ENCODE measurements at places on chromosomes 3 and 15.

GRCh38 chr3:53890726-53891475 lies 758 bp downstream of the SELENOK start:
- DNase-seq, result no peak

DNA sequence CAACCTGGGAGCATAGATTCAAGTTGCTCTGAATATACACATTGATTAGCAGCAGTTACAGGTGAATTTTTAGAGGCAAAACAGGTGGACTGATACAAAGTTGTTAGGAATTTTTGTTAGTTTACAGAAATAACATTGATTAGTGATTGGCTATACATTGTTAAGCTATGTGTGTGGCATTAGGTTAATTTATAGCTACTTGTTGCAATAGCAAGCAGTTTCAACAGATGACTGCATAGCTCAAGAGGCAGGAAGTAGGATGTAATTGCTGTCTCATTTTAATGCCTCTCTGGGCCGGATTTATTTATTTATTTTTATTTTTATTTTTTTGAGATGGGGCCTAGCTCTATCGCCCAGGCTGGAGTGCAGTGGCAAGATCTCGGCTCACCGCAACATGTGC lies 99.7 kb downstream of the TCF12 start:
- no peak for DNase-seq

DNA sequence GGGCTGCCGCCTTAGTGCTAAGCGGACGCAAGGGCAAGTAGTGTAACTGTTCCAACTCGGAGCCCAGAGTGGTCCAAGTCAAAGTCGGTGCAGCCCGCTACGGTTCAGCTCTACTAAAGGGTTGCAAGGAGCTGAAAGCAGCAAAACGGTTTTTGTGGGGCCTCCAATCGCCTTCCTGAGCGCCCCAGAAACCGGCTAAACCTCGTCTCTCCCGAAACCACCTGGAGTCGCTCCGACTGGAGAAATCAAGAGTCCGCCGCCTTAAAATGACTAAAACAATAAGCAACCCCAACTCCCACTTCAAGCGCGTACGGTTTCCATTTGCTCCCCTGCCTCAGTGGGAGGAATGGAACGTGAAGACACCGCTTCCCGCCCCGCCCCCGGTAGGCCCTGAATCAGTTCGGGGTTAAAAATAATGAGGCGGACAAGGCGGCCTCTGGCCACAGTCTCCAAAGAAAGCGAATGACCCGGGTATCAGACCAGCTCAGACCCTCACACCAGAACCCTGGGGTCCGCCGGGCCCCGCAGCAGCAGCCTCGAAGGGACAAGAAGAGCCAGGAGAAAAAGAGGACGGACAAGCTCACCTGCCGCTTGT lies 401 bp downstream of the SEC11A start:
- DNase-seq, result no peak

DNA sequence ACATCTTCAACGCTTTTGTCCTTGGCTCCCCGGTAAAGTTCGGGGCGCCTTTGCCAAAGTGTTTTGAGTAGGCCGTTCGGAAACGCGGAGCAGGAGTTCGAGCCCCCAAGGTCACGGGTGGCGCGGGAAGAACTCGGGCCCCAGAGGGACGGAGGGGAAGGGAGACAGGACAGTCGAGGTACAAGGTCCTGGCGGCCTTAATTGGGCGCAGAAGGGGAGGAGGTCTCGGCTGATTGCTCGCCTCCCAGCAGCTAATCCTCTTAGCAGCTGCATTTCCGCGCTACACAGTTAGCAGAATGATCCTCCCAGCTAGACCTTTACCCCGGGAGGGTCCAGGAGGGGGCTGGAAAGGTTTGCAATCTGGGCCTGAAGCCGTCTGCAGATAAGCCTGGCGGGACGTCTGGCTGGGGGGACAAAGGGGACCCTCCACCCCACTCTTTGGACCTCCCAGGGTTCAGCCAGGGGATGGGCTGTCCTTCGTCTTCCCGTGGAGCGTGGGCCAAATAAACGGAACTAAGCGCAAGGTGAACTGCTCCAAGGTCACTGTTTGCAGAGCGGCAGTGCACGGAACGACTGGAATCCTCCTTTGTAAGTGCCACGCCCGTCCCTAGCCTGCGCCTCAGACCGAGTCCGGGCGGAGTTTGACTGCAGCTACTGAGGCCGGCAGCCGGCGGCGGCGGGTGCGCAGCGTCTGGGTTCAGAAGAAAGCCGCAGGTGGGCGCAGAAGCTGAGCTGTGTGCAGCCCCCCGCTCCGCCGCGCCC lies 7.2 kb downstream of the EOMES start:
- no peak for DNase-seq

DNA sequence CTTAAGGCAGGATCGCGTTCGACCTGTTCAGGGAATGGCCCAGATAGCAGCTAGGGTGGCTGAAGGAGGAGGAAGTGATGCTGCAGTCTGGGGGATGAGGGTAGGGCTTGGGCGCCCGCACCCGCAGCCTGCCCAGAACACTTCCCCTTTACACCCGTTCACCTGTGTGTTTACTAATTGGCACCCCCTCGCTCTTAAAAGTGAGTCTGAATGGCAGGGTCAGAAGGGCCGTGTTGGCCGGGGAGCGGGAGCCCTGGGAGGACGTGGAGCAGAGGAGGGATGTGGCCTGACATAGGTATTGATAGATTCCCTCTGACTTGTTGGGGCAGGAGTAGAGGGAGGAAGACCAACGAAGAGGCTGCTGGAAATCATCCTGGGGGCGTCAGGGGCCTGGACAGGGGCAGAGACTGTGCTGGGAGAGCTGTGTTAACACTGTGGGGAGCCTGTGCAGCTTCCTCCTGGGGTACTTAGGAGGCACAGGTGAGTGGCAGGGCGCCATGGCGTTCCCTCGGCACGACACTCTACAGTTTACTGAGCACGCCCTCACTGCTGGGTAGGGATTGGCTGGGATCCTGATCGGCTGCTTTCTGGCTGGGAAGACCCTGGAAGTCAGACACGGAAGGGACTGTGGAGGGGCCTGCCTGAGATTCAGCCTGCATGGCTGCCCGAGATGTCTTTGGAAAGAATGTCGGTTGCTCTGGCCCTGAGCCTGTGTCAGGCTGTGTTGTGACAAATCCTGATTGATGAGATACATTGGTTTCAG lies 51.7 kb downstream of the SLC6A6 start:
- no peak for DNase-seq

DNA sequence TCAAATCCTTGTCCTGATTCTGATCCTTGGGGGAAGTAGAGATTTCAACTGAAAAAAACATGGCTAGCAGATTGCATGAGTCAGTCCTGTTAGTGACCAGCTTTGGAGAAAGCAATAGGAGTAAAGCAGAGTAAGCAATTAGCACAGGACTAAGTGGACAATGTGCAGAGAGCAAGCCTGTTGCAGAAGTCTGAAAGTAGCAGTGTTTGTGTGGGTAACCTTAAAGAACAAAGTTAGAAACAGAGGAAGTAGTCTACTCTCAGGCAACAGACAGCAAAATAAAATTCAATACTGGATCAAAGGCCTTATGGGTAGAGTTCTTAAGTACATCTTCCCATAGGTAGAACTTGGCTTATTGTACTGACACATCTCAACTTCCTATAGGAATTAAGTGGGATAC lies 916.8 kb downstream of the CADM2 start:
- DNase-seq, result no peak

DNA sequence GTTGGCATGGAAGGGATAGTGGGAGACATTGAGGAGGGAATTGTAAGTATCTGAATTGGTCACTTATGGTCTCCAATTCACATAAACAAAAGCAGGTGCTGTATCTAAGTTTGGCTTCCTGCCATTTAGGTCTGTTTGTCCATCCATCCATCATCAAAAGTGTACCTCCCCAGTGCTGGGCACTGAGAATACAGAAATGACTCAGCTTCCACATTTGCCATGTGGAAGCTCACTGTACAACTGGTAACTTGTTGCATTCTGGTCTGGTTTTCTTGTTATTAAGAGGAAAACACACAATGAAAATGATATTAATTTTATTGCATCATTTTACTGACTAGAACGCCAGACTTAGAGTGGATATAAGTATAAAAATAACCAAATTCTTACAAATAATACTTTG lies 30.9 kb upstream of the MUC13 start:
- DNase-seq, result no peak

- DNase-seq, result no peak
Measured at GRCh38 chr3:158148218-158148617, 38.3 kb downstream of the RSRC1 start.

GRCh38 chr3:146803745-146804144 lies 198.6 kb upstream of the PLSCR5 start:
- no peak for DNase-seq

DNA sequence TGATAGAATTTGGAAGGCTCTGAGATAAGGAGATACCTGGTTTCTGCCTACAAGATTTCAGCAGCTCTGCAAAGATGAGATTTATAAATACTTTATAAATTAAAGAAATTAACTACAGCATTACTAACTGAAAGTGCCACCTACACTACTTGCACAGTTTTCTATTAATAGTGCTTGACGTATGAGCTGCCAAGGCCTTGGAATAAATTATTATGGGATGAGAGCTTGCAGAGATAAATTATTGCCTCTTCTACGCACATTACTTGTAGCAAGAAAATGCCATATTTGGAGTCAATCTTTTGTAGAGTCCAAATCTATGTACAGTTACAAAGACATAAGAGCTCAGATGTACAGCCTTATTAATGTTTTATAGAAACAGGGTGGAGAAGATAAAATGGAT lies 89.1 kb downstream of the BCHE start:
- DNase-seq, result no peak

- no peak for DNase-seq
Measured at GRCh38 chr3:111694471-111694870, 99.3 kb upstream of the ZBED2 start.

DNA sequence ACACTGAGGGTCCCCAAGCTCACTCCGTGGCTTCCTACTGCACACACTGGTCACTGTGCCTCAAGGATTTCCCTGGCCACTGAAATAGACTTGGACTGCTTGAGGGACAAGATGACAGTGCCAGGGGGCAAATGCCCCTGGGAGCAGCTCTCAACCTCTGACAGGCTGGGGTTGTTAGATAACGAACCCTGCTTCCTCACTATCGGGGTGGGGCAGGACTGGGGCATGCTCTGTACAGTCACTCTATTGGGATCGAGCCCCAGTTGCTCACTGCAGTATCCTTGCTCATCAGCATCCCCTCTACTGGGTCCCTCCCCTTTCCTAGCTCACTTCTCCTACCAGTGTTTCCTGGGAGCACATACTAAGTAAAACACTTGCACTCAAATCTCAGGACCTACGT lies 610.8 kb downstream of the NTRK3 start:
- DNase-seq, result no peak

DNA sequence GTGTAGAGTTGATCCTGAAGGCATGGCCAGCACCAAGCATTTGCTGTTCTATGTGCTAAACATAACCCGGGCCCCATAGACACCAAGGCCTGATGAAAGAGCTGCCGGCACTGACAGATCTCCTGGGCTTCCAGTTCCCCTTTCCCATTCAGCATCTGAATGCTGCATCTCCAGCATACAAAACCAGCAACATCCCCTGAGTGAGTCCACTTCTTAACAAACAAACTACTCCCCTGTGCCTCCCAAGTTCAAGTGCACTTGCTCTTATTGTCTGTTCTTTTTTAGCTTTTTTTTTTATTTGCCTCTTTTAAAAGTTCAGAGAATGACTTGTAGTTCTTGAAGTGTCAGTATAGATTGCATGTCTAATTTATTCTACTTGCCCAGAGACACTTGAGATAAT lies 156.0 kb downstream of the EDEM1 start:
- no peak for DNase-seq

- DNase-seq, result no peak
Measured at GRCh38 chr15:25768271-25768670, 94.9 kb downstream of the ATP10A start.

DNA sequence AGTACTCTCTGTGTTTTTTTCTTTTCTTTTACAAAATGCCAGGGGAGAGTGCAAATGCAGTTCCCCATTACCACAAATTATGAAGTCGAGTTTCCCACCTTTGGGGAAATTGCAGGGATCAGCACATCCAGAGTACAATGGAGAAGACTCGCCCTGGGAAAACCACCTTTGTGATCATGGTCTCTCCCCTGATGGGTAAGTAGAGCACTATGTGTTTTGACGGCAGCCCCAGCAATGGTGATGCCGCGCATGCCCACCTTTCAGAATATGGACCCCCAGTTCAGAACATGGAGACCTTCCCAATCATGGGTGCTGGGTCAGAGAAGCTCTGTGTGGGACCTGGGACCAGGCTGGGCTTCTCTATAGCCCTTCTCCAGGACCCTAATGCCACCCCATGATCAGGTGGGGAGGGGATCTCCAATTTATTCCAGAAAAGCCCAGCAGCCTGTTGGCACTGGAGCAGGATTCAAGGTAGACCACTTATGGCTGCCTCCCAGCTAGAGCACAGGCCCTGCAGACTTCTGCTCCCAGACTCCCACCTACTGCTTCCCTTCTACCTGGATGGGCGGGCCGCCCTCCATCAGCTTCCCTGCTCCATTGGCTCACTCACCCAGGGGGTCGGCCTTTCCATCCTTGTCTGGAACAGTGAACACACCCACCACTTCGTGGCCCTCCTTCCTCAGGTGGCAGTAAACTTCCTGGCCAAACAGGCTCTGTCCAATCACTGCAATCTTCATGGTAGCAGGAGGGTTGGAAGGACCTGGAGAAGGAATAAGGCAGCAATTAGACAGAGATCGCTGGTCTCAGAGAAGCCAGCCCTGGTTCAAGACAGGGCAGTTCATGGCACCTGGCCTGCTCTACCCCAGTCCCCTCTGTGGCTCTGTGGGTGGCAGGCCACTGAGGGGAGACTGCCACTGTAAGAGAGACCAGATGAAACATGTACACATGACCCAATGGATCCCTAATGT lies 19.9 kb downstream of the ALDH1L1 start:
- no peak for DNase-seq

DNA sequence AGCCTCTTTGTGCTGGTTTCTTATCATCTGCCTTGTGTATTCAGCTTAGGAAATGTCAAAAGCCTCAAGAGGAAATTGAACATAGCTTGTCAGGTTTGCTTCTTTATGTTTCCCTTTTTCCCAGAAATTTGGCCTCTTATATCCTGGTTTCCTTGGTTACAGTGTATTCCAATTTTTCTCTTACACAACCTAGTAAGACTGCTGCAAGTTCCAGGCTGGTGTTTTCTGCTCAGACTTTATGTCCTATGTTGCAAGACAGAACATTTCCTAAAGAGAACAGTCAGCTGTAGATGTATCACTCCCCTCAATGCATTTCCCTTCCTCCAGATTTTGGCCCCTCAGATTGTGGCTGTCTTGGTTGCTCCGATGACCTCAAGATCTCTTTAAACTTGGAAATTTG lies 102.5 kb downstream of the SH3GL3 start:
- no peak for DNase-seq

- DNase-seq, result no peak
Measured at GRCh38 chr3:44226573-44226972, 15.1 kb upstream of the TOPAZ1 start.

DNA sequence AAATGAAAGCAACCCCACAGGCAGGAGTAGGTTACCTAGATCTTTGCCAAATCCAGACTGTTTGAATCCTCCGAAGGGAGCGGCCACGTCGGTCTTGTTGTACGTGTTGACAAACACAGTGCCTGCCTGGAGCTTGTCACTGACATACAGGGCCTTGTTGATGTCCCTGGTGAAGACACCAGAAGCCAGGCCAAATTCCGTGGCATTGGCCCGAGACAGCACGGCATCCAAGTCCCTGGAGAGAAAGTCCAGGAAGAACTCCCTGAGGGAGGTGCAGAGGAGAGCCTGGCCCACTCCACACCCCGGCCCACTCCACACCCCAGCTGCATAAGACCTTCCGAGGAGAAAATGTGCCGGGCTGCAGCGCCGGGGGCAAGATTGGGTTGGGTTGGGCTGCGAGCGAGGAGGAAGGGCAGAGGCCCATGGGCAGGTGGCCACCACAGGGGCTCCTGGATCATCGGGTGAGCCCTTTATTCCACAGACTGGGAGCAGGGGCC lies 21.8 kb upstream of the SLC41A3 start:
- no peak for DNase-seq

GRCh38 chr3:33006081-33006480 lies 54.6 kb downstream of the CCR4 start:
- no peak for DNase-seq

GRCh38 chr3:97927704-97928103 lies 44.5 kb downstream of the RIOX2 start:
- no peak for DNase-seq

Measured in GM12891 (cell line).